ENCODE measurements at places on chromosomes 7 and 10.

- DNase-seq: no peak
Observed at GRCh38 chr7:46934198-46934825, 647.6 kb downstream of the TNS3 start.

DNA sequence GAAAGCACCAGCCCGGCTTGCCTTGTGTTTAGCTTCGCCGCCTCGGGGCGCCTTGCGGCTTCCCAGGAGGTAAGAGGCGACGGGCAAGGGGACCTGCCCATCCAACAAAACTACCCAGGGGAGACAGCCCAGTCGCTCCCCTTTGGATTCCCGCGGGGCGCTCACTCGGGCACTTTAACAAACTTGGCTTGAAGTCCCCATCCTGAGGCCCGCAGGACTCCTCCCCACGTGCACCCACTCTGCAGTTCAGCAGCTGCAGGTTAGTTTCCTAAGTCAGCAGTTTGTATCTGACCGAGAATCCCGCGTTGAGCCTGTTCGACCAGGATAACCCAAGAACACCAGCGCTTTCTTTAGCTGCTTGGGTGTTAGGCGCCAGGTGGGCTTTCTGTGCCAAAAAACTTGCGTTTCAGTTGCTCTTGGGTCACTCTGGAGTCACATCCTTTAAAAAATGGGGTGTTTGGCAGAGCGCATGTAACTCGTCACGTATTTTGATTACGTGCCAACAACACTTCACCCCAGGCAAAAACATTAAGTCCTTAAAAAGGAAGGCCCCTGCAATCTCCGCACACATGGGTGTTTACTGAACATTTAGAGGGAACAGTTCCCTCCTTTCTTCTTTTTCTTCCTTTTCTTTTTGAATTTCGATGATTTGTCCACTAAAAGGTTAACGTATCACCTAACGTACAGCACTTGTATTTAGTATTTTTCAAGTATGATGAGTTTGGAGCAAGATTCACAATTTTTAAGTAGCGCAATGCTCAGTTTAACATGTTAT is 876 bp downstream of the DNAH11 start:
- DNase-seq: no peak

DNA sequence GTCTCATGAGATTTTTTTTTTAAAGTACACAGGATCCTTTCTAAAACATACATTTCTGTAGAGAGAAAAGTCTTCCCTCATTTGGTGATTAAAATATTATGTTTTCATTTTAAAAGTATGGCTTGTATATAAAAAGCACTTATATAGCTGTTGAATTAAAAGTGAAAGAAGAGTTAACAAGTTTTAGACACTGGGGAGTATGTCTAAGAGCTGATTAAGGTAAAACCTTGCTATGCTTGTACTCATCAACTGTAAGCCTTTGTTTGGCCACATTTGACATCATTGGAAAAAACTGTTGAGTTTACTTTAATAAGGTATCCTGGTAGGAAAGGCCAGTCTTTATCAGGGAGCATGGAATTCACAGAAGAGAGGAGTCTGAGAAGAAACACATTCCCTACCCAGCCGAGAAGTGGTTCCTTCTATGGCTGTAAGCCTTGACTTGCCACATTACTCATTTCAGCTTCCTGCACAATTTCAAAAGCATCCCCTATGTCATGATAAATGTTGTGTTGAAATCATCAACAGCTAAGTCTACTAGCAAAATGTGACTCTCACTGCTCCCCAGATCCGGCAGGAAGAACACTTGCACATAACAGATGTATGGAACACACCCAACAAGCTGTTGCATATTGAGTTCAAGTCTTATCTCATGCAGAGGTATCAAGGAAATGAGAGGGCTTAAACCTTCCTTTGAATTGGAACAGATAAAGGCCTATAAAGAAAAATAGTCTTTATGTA is 171.8 kb upstream of the CDK1 start:
- DNase-seq: no peak

DNA sequence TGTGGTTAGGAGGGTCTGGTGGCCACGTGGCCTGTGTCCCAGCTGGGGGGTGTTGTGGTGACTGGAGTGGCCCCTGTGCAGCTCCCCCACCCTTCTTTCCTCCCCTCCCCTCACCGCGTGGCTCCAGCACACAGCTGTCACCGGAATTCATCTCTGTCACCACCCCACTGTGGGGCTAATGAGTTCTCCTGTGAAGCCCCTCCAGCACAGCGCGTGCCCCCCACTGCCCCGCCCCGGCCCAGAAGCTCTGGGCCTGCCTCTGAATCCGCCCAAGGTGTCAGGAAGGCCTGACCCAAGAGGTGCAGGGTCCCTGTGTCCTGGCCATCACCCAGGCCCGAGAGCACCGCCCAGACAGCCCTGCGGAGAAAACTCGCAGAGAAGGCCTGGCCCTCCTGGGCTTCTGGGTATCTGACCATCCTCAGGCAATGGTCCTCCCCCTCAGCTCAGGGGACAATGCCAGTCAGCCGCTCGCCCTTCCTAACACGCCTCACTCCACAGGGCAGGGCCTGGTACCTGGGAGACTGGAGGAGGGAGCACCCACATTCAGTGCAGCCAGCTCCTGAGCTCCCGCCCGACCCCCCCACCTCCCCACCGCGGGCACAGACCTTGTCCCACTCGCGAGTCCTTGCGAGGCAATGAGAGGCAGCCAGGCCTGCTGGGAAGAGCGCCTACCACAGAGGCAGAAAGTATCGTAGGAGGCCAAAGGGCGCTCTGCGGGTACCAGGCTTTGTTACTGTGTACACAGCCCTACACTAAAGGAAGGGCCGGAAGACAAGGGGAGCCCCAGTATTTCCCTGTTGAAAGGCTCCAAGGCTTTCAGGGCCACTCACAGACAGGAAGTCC is 38.2 kb downstream of the GBX1 start:
- DNase-seq: no peak

GRCh38 chr7:123485187-123485586 is 49.2 kb downstream of the IQUB start:
- no peak for DNase-seq

GRCh38 chr7:3240826-3241430 is 60.1 kb upstream of the SDK1 start:
- no peak for DNase-seq

DNA sequence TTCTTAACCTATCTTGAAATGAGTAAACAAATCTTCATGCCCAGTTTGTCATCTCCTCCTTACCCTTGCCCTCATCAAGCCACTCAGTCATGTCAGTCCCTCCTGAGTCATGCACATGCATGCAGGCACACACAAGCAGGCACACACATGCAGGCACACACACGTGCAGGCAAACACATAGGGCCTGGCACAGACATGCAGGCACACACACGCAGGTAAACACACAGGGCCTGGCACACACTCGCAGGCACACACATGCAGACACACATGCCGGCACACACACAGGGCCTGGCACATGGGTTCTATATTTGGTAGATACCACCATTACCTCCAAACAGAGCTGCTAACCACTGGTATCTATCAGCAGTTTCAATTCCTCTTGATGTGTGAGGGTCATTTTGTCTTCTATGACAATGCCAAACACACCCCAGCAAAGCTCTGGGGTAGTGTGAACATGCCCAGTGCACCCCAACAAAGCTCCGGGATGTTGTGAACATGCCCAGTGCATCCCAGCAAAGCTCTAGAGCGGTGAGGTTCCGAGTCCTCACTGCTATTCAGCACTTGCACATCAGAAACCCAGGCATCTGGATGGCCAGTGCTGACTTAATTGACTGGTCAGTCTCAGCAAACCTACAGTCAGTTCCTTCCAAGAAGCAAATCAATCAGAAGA is 563.8 kb downstream of the PTPRN2 start:
- no peak for DNase-seq

GRCh38 chr7:129750501-129750900 is 139.0 kb downstream of the NRF1 start:
- DNase-seq: no peak

GRCh38 chr7:12771378-12771877 is 84.0 kb downstream of the ARL4A start:
- DNase-seq: no peak

DNA sequence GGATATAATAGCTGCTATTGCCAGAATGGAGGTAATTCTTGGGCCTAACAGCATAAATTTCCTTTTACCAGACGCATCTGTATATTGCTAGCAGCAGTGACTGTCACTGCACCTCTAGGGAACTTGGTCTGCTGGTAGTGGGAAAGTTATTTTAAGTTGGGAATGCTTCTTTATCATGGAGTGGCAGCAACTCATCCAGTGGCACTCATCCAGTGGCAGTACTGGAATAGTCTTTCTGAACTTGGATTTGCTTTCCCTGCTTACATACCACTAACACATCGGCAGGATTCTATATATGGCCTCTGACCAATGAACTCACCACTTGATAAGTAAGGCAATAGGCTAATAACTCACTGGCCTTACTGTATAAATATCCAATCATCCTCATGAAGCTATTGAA is 22.0 kb upstream of the ICA1 start:
- no peak for DNase-seq

- no peak for DNase-seq
Observed at GRCh38 chr7:55531536-55531935, 40.8 kb downstream of the VOPP1 start.

DNA sequence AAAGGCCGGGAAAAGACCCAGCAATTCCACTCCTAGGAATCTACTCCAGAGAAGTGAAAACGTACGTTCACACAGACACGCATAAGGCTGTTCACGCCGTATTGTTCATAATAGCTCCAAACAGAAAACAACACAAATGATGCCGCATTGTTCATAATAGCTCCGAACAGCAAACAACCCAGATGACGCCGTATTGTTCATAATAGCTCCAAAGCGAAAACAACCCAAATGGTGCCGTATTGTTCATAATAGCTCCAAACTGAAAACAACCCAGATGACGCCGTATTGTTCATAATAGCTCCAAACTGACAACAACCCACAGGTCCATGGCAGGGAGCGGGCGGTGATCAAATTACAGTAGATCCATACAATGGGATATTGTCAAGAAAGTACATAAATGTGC is 85.2 kb upstream of the DNAAF5 start:
- no peak for DNase-seq

GRCh38 chr7:16773326-16773725 is 19.8 kb downstream of the TSPAN13 start:
- DNase-seq: no peak

GRCh38 chr7:23405240-23405618 is 65.1 kb downstream of the IGF2BP3 start:
- no peak for DNase-seq

- DNase-seq: no peak
Observed at GRCh38 chr10:48249004-48249762, 25.3 kb downstream of the FRMPD2 start.

DNA sequence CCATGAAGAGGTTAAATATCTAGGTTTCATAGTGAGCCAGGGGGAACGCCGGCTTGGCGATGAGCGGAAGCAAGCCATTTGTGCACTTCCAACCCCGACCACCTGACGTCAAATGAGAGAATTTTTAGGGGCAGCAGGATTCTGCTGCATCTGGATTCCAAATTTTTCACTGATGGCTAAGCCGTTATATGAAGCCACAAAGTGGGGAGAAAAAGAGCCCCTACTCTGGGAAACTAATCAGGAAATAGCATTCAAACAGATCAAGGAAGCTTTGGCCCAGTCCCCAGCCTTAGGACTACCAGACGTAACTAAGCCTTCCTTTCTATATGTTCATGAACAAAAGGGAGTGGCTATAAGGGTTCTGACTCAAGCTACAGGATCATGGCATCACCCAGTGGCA is 12.9 kb upstream of the ADCK2 start:
- no peak for DNase-seq

GRCh38 chr7:101411508-101411874 is 48.8 kb downstream of the COL26A1 start:
- no peak for DNase-seq

GRCh38 chr7:18520450-18521235 is 25.1 kb downstream of the HDAC9 start:
- DNase-seq: no peak

- DNase-seq: no peak
Observed at GRCh38 chr10:86498598-86498997, 23.0 kb downstream of the WAPL start.

DNA sequence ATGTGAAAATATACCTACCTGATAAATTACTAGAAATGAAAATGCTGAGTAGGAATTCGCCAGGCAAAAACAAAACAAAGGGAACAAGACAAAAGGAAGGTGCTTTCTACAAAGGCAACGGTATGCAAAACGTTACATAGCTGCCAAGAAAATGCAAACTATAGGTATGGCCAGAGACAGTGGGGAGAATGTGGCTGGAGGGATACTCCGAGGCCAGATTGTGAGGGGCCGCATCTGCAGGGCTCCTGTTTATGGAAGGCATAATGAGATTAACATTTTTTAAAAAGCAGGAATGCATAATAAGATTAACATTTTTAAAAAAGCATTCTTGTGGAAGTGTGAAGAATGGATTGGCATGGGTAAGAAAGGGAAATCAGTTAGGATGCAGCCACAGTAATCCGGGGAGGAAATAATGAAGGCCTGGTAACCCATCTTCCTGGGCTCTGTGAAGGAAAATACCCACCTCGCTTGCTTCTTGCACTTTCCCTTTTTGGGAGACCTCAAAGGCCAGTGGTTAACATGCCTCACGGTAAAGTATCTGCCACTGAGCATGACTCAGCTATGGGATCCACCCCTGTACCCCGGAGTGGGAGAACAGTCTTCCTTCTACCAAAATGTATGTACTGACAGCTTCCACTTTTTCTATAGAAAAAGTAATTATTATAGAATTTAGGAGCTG is 145.8 kb upstream of the LRRN3 start:
- DNase-seq: no peak

DNA sequence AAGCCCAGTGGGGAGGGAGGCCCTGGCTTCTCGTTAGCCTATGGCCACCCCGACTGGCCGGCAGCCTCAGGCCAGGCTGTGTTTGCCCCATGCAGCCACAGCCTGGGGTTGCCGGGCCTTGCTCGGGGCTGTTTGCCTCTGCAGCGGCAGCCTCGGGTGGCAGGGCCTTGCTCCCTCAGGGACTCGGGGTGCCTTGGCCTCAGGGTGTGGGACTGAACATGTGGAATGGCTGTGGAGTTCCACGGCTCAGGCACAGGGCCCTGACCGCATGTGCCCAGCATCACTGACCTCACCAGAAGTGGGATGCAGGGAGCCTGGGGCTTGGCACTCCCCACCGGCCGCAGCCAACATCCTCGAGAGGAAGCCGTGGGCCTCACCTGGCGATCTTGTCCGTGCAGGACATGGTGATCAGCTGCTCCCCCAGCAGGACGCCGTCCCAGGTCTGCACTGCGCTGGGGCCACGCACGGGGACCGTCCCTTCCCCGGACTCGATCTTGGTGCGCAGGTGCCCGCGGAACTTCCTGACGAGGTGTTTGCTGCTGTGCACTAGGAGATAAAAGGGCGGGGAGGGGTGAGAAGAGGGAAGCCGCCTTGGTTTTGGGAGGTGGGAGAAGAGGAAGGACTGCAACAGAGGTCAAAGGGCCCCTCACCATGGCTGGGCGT is 160.5 kb downstream of the WDR37 start:
- no peak for DNase-seq

GRCh38 chr10:42754155-42755027 is 28.2 kb upstream of the BMS1 start:
- no peak for DNase-seq

- no peak for DNase-seq
Observed at GRCh38 chr10:35540296-35541164, 64.6 kb upstream of the GJD4 start.

Measured in stimulated activated CD8-positive, alpha-beta memory T cell treated with anti-CD3 and anti-CD28 coated beads, Interleukin-7, amount 100 ng/mL, for 48 hours (primary cell).